Fibroblast of pulmonary artery (primary cell): ENCODE measurements at places on chromosomes 2 and 18.
A peak's percentile ranks its signal among the peaks of the same experiment; 100 is the strongest.

- no peak for DNase-seq
Observed at GRCh38 chr18:57995331-57995730, 48.7 kb upstream of the NEDD4L start.

- DNase-seq: no peak
Observed at GRCh38 chr2:73837847-73838585, 9.3 kb downstream of the STAMBP start.

GRCh38 chr2:119756837-119757236, 2.9 kb upstream of the PTPN4 start:
- DNase-seq: peak; percentile 76

DNA sequence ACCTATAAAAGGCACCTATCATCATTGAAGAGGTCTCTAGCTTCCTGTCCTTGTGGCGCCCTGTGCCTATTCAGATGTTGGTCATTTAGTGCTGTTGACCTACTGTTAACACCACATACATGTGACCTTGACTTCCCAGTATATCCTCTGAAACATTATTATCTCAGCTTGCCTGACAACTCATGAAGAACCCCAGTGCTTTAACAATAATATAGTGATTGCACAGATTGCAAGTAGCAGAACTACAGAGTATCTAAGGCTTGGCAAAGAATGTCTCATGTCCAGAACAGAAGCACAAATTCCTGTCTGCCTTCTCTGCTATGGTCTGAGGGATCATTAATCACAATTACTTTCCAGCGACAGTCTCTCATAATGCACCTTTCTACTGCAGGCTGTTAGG, 165.3 kb downstream of the LCLAT1 start:
- DNase-seq: no peak

GRCh38 chr2:45942237-45942738, 290.8 kb downstream of the PRKCE start:
- no peak for DNase-seq

GRCh38 chr18:74006143-74006542, 141.5 kb downstream of the FBXO15 start:
- DNase-seq: no peak

DNA sequence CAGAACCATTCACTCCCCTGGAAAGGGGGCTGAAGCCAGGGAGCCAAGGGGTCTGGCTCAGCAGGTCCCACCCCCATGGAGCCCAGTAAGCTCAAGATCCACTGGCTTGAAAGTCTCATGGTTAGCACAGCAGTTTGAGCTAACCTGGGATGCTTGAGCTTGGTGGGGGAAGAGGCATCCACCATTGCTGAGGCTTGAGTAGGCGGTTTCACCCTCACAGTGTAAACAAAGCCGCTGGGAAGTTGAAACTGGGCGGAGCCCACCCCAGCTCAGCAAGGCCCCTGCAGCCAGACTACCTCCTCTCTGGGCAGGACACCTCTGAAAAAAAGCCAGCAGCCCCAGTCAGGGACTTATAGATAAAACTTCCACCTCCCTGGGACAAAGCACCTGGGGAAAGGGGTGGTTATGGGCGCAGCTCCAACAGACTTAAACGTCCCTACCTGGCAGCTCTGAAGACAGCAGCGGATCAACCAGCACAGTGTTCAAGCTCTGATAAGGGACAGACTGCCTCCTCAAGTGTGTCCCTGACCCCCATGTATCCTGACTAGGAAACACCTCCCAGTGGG, 14.7 kb upstream of the TTC32 start:
- DNase-seq: no peak

DNA sequence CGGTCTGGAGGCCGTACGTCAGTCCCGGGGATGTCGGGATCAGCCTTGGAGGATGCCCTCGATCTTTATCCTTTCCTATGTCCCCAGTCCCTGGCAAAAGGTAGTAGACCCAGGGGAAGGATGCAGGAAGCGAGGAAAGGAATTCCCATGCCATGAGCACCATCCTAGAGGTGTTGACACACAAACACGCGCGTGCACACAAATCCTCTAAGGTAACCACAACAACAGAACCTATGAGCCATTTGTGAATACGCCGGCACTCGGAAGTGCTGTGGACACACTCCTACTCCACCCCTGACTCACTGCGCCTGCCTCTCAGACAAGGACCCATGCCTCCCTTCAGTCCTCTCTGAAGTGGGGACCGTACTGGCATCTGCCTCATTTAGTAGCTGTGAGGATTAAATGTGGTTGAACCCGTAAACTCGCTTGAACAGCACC, 11.3 kb upstream of the MLPH start:
- DNase-seq: peak; percentile 70

DNA sequence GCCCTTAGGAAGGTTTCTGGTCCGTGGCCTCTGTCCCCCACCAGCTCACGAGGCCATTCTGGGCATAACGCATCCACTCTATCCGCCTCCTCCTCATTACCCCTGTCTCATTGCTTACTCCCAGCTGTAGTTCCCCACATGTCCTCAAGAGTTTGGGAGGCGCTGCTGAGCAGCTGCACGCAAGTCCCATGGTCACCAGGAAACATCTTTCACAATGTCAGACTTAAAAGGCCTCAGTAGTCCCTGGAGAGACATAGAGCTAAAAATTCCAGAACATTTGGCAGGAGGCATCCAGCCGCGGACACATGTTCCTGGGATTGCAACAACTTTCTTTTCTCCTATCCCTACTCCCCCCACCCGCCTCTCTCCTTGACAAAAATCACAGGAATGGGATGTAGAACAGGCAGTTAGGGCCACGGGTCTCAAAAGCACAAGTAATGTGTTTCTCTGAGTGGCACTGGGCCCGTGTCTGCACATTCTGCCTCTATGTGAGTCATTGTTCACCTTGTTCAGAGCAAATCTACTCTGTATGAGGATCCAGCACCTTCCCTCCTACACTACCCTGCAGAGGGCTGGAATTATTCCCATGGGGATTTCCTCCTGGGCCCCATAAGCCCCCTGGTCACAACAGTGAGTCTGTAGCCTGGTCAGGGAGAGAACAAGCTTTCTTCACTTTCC, 8.1 kb downstream of the LBH start:
- peak; percentile 91 for DNase-seq

DNA sequence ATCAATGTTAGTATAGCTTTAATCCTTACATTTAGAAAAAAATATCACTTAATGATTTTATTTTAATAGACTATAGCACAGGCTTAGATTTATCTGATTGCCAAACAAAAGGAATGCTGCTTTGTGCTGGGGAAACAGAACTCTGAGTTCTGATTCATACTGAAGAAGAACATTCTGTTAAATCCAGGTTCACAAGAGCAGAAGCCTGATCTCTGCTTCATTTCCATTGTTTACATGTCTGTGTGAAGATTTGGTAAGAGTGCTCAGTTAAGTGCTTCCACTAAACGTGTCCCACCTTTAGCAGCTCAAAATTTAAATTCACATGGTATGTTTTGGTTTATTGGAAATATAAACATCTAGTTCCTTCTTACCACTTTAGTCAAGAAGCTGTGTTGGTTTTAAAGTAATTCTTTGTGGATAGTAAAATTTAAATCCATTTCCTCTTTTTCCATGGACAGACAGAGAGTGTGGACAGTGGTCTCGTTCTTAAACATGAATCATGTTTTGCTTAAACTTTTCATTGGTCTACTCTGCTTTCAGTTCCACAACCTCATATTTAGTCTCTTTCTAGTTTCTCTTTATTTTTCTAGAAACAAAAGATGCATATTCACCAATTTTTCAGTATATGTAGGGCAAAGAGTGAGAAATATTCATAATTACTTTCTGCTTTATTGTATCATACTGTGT, 59.1 kb downstream of the NYAP2 start:
- DNase-seq: no peak

GRCh38 chr18:37403100-37403781, 162.4 kb downstream of the CELF4 start:
- peak; percentile 77 for DNase-seq

DNA sequence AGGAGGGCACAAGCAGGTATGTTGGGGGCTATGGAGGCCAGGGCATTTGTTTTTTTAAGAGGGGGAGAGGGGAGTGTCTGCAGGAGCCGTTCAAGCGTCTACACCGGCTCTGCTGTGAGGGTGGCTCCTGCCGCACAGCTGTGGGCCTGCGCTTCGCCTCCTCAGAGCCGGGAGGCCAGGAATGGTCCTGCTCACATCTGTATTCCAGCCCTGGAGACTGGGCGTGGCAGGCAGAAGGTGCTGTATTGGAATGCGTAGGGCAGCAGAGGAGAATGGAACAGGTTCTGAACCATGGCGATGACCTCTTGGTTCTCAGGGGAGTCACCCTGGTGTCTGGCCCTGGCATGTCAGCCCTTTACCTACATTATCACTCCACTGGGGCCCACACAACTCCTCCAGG, 26.8 kb upstream of the INHBB start:
- DNase-seq: no peak

- peak; percentile 64 for DNase-seq
Observed at GRCh38 chr2:37318401-37318800, 6.2 kb downstream of the PRKD3 start.

DNA sequence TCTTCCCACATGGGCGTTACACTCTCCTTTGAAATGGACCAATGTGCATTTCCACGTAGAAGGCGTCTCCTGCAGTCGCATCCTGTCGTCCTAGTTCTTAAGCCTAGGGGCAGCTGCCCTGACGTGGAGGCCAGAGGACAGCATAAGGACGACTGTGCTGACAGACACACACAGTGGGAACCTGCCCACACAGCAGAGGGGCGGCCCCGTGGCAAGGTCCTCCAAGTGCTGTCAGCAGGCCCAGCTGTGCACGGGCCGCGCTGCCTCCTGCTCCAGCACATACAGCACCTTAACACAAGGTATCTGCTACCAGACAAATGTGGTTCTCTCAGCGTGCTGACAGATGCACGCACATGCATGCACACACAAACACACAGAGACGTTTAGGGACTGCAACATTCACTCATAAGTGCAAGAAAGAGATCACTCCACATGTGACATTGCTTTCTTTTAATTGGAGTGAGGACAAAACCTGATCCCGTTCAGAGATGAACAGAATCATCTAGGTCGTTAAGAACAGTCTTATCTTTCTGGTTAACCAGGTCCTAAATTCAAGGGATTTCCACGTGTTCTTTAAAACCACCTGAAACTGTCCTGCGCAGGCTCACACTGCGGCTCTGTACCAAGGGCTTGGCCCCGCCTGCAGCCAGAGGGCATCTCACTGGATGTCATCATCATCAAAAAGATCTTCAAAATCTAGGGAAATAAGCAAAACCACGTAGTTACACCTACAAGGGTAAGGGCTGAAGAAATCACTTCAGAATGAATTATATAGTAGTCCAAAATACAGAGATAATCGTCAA, 5.5 kb downstream of the COPS9 start:
- DNase-seq: no peak

GRCh38 chr18:72197591-72197990, 346.6 kb downstream of the CBLN2 start:
- no peak for DNase-seq

DNA sequence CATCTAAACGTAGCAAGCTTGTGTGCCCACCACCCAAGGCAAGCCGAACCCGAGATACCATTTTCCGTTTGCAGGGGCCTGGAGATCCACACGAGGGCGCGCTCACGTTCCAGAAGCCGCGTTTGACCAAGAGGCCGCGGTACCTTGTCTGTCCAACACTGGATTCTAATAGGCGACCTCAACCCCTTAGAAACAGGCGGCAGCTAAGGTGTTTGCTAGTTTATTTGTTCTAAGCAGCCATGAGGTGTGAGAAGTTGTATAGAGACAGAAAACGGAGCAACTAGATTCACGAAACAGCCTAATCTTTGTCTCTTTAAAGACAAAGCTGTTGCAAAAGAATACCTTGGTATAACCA, 4.2 kb downstream of the HOXD11 start:
- peak; percentile 47 for DNase-seq

GRCh38 chr2:21916934-21917522, 793.3 kb downstream of the TDRD15 start:
- no peak for DNase-seq

DNA sequence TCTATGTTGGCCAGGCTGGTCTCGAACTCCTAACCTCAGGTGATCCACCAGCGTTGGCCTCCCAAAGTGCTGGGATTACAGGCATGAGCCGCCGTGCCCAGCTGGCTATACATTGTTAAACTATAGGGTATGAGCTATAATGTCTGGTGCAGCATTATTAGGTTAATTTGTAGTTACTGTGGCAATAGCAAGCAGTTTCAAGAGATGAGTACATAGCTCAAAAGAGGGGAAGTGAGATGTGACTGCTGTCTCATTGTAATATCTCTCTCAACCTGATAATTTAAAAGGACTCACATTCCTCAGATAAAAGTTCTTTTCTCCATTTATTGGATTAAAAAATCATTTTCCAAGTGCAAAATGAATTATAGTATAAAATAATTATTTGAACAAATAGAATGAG, 116.4 kb downstream of the INO80D start:
- no peak for DNase-seq

DNA sequence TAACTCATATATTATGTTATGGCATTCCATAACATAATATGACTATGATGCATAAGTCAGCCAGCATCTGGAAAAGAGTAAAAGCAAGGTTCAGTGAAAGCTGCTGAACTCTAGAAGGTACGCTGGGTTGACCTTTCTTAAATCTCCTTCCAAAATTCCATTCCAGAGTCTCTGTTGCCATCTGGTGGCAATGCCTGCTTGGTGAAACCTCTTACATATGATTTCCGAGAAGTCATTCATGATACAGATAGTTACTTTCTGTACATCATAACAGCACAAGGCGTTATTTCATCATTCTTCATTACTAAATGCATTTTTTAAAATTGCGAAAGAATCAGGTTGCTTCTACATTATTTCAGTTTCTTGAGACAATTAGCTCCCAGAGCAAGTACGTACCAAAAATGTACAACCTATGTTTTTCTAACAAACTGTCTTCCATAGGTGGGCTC, 7.0 kb upstream of the EPG5 start:
- DNase-seq: peak; percentile 92

DNA sequence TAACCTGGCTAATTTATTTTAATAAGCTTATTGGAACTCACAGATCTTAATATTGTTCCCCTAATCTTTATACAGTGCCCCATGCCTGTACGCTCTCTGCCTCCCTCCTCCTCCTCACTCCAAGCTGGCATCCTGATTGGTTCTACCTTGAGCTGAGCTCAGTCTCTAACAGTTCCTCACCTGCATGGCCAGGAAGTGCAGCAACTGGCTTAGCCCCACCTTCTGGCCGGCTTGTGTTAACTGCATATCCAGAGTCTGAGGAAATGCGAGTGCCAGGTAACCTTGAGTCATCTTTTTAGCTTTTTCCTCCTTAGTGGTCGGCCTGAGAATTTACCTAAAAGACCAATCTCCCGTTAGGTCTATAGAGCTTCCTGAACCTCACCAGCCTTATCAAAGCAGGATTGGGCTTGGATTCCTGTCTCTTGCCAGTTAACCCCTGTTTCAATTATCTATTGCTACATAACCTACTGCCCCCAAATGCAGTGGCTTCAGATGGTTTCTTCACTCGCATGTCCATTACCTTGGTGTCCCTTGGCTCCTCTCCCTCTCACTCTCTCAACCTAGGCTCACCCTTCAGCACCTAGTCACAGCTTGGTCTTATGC, 89.5 kb upstream of the STK39 start:
- no peak for DNase-seq
